ENCODE measurements at places on chromosomes 3 and 15.

- DNase-seq, result no peak
Observed at GRCh38 chr3:192817053-192817452, 89.7 kb upstream of the FGF12 start.

GRCh38 chr3:132417695-132418411, 551 bp downstream of the DNAJC13 start:
- DNase-seq, result peak; percentile 79

DNA sequence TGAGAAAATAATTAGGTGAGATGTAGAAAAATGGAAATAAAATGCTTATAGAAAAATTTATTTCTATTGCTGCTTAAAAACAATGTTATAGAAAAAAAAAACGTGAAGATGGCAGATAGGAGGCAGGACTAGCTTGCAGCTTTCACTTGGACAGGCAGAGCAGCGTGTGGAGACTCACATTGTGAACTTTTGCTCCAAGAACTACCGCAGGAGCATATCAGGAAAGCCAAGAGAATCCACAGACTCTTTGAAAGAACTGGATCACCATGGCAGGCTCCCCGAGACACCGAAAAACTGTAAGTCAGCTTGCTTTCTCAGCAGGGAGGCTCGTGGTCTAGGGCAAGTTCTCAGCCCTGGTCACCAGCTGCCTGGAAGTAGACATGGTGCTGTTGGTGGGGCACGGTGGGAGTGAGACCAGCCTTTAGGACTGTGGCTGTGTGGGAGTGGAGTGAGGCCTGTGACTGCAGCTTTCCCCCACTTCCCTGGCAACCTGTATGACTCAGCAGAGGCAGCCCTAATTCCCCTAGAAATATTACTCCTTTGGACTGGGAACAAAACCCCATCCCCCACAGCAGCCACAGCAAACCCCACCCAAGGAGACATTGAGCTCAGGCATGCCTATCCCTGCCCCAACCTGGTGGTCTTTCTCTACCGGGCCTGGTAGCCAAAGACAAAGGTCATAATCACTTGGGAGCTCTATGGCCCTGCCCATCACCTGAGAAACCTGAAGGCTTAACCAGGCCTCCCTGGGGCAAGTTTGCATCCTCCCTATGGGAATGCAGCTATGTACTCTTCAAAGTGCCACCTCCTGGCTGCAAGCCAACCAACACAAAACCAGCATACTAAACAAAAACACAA, 22.8 kb downstream of the STRIT1 start:
- no peak for DNase-seq

DNA sequence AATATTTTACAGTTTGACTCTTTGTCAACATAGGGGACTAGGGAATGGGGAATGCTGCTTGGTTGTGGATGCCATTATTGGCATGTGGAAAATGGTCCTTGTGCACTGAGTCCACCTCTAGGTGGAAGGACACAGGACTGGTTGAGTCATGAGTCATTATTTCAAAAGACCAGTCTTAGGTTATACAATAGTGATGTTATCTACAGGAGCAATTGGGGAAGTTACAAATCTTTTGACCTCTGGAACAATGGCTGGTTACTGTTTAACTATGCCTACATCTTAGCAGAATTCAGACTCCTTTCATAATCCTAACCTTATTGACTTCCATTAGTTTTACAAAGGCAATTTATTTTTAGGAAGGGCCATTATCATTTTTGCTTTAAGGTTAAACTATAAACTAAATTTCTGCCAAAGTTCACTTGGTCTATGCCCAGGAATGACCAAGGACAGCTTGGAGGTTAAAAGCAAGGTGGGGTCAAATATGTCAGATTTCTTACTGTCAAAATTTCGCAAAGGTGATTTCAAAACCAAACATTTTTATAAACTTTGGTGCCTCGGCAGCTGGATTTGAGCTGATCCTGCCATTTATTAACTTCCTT, 11.8 kb upstream of the CCR8 start:
- no peak for DNase-seq

DNA sequence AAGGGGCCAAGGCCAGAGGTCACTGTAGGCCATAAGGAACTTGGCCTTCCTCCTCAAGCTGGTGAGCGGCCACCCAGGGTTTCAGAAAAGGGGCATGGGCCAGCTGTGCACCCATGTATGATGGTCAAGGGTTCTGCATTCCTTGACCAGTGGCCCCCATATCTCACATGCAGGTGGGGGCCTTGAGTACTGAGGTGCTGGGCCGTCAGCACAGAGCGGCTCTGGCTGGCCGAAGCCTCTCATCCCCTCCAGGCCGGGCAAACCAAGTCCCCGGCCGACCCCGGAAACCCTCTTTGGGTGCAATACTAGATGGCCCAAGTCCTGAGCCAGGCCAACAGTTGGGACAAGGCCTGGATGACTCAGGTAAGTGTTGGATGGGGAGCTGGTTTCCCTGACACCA, 9.5 kb downstream of the ALG3 start:
- DNase-seq, result no peak

- no peak for DNase-seq
Observed at GRCh38 chr3:115357456-115357855, 210.4 kb upstream of the ZBTB20 start.

DNA sequence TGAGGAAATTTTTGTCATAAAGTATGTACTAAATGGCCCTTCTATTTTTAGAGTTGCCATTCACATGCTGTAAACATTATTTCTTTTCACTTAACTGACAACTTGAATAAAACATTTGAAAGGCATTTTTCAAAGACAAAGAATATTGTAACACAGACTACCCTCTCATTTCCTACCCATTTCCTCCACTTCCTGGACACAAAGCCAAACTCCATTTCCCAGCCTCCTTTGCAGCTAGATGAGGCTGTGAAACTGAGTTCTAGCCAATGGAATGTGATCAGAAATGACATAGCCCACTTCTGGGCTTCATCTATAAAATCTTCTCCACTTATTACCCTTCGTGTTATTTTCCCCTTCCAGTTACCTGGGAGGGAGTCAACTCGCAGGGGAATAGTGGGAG, 288.9 kb upstream of the DPH6 start:
- DNase-seq, result no peak

GRCh38 chr3:2851835-2852234, 258.3 kb downstream of the IL5RA start:
- DNase-seq, result peak; percentile 38

- DNase-seq, result no peak
Observed at GRCh38 chr3:98778383-98778782, 15.2 kb downstream of the ST3GAL6 start.

GRCh38 chr3:14540821-14541385, 761 bp upstream of the GRIP2 start:
- no peak for DNase-seq

DNA sequence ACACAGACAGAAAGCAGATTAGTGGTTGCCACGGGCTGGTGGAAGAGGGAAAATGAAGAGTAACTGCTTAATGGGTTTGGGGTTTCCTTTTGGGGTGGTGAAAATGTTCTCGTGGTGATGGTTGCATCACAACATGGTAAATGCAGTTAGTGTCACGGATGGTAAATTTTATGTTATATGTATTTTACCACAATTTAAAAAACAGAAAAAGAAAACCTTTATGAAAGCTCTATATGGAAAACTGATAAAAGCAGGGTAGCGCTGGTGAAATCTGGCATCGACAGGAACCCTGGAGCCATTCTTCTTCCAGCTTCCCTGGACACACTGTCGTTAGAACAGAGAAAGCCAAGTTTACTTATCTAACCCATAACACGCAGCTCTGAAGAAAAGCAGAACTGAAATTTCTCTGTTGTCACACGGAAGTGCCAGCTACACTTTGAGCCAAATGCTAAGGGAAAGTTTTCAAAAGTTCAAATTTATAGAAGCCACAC, 287.7 kb upstream of the NR2F2 start:
- no peak for DNase-seq

Data from right hindlimb (tissue), 1 donor.